Amniotic stem cell (primary cell): ENCODE measurements at places on chromosomes 3 and 15.

- DNase-seq, result no peak
These were observed 1.1 kb downstream of the PDIA5 start for GRCh38 chr3:123067689-123068600.

DNA sequence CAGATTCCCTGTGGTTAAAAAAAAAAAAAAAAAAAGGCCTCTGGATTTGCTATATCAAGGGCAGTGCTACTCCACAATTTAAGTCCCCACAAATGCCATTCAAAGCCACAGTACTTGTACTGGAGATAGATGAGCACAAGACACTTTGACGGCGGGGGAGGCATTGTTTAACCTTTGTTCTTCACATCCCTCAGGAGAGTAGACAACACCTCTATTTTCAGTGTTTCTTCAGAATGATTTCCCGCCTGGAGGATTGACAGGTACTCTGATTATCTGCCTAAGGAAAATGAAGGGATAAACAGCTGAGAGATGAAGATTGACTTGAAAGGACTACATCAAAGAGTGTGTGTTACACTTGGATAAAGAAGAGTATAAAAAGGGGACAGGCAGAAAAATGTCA lies 58.7 kb downstream of the OTOL1 start:
- DNase-seq, result no peak

GRCh38 chr3:11651900-11652299 lies 8.2 kb upstream of the VGLL4 start:
- no peak for DNase-seq

DNA sequence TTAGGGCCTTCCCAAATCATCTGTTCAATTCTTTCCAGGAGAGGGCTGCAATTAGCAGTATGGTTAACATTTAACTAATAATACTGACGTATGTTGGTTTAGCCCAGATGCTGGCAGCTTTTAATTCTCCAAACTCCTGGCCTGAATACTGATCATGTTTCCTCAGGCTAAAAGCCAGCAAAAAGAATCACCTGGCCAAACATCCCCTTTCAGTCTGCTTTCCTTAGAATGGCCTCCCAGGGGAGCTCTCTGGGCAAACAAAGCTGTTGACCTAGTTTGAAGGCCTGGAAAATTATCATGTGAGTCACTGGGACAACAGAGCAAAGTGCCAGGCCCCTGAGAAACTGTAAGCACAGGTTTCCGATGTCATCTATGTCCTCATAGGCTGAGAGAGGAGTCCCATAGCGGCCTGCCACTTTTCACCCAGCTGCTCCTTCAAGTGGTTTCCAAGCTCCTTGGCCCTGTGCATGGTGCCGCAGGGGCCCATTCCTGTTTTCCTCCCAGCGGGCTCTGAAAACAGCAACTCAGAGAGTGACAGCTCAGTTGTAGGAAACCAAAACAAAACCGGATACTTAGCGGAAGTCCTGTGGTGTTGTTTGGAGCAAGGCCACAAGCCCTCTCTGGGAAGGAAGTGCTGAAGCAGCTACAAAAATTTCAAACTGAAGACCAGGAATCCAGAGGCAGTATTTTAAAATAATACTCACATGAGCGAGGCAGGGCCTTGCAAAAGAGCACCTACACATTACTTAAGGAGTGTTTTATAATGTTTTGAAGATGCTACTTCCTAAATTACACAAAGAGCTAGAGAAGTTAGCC lies 36.5 kb upstream of the RAB11A start:
- peak; percentile 84 for DNase-seq

GRCh38 chr15:72312605-72313447 lies 7.1 kb downstream of the CELF6 start:
- DNase-seq, result peak; percentile 24

DNA sequence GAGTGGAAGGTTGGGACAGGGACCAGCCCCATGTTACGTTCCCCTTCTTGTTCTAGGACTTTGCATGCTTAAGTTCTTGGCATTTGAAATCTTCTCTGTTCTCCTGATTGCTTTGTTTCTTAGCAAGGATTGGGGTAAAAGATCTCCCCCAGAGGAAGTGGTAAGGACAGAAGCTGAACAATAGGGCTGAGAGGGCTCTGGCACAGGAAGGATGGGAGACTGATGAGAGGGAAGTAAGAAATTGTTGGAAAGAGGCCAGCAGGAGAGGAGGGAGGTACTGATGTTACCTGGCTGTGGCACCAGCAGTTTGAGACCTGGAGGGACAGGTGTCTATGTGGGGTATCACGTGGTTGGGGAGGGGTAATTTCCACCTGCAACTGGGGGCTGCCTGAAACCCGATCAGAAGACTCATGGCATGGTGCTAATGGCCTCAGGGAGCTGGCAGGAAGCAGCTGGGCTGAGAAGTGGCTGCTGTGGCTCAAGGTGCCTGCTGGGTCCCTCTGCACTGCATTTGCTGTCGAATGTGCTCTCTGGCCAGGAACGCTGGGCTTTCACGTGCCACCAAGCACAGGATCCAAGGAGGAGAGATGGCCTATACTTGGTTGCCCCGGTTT lies 108.4 kb downstream of the LSM3 start:
- DNase-seq, result no peak

GRCh38 chr15:78312536-78312935 lies 13.1 kb upstream of the SKIC8 start:
- DNase-seq, result no peak

DNA sequence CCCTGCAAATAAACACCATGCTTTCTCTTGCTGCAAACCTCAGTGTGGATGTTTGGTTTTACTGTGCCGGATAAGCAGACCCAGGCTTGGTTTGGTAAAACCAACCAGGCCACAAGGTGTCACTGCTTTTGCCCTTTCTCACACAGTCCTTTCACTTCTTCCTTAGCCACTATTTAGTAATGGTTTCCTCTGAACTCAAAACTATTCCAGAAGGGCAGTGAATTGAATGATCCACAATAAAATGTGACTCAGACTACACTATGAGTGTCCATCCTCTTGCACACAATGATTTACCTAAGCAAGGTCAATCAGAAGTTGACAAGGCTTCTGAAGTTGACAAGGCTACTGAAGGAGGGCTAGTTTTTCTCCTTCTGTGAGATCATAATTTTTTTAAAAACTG lies 552.4 kb upstream of the CCDC54 start:
- no peak for DNase-seq
